RKO (cell line): ENCODE measurements at places on chromosomes 13 and 19.

DNA sequence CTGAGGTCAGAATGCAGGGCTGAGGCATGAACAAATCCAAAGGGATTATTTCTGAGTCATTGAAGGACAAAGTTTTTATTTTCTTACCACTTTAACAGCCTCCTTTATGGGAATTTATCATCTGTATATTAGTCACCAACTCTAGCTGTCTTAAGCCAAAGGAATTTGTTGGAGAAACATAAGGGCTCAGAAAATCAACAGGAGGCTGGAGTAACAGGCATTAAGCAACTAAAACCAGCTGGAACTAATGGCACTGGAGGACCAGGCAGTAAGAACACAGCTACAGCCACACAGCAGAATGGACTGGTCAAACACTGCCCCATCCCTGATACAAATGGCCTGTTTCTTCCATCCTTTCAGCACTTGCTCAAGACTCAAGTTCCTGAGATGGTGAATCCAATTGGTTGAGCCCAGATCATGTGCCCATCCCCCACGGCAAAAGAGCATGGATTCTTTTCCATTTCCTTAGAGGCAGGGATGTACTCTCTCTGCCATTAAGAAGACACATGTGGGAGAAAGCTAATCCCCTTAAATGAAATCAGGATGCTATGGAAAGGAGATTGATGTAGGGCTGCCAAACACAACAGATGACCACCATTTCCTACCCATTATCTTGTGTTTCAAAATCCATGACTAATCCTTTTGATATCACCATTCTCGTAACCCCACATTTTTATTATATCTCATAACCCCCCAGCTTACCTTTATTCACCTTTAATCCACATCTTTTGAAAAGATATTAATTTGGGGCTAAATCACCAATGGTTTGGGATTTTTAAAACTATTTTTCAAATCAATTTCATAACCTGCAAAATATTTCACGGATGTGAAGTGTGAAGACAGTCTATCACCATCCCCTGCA lies 157.0 kb upstream of the FNDC3A start:
- DNase-seq = peak; percentile 72

DNA sequence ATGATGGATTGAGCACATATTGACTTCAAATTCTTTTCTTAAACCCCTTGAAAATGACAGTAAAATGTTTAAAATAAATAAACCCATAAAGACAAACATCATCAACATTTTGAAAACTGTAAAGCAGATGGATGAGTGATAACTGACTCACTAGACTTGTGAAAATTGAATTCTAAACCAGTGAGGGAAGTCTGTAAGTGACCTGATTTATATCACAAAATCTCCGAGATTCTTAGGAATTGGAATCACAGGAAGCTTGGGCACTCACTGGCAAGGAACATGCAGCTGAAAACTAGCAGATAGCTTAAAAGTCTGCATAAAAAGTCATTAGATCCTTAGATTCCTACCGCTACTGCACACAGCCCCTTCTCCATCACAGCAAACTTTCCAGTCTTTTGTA lies 51.3 kb upstream of the TSC22D1 start:
- peak; percentile 17 for DNase-seq

DNA sequence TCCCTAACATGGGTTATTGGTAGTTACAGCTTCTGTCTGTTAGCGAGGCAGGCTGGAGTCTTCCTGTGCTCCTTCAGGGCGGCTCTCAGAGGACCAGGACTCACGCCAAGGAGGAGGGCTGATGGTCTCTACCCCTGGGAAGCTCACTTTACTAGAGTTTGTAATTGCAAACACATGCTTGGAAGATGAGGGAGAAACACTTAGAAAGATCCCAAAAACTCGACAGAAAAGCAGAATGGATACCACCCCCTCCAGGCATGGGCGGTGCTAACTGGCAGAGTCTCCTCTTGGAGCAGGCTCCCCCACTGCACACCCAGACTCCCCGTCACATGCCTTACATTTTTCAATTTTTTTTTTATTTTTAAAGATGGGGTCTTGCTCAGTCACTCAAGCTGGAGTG lies 62.0 kb downstream of the PARP4 start:
- DNase-seq = no peak

- peak; percentile 82 for DNase-seq
Measured at GRCh38 chr19:2391118-2391725, 31.2 kb downstream of the TMPRSS9 start.

DNA sequence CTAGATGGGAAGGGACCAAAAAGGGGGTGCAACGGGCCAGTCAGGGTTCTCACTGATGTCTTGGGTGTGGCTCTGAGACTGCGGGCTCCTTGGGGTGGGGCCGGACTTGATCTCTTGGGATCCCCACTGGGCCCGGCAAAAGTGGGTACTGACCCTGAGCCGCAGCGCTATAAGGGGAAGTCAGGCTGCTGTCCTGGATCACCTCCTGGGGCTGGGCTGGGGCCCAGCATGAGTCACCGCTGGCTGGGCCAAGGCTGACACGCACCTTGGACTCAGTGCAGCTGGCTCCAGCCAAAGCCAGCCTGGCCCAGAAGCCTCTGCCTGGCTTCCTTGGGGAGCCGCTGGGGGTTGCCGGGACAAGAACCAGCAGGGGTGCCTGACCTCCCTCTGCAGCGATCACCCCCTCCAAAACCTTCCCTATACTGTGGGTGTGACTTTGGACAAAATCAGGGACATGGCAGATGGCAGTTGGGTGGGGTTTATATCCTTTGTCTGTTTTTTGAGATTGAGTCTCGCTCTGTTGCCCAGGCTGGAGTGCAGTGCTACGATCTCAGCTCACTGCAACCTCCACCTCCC lies 617 bp upstream of the IQCN start:
- peak; percentile 85 for DNase-seq

- DNase-seq = no peak
Measured at GRCh38 chr13:84741253-84741652, 859.0 kb upstream of the SLITRK1 start.

DNA sequence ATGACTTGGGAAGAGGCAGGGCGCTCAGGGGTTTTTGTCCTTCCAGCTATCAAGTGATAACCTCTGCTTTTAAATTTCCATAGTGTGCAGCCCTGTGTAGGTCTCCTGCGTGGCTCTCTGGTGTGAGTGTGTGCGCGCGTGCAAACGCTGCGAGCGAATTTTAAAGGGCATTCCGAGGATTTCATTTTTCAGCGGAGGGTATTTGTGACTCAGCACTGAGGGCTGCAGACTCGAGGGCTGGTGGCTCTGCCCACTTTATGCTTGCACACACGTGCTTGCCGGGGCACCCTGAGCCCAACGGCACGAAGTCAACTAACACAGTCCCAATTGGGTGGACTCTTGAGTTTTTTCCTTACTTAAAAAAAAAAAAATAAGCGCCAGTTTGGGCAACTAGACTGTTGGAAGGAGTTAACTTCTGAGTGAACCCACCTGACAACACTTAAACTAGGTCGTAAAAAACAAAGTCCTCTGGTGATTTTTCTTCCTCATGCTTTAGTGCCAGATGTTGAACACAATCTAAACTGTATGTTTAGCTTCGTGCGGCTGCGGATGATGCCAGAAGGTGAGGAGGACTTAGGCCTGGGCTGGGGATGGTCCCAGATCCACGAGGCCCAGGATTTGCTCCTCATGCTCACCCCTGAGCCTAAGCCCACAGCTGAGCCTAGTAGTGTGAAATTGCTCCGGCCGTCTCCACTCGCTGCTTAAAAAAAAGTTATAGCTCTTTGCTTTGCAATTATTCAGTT lies 2.1 kb downstream of the FGF9 start:
- no peak for DNase-seq

DNA sequence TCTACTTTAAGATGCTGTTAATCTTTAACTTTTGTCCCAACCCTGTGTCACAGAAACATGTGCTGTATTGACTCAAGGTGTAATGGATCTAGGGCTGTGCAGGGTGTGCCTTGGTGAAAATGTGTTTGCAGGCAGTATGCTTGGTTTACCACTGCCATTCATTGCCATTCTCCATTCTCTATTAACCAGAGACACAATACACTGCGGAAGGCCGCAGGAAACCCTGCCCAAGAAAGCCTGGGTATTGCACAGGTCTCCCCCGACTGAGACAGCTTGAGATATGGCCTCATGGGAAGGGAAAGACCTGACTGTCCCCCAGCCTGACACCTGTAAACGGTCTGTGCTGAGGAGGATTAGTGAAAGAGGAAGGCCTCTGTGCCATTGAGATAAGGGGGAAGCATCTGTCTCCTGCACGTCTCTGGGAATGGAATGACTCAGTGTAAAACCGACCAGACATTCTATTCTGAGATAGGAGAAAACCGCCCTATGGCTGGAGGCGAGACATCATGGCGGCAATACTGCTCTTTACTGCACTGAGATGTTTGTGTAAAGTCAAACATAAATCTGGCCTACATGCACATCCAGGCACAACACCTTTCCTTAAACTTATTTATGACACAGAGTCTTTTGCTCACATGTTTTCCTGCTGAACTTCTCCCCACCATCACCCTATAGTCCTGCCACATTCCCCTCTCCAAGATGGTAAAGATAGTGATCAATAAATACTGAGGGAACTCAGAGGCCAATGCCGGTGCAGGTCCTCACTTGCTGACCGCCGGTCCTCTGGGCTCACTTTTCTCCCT lies 13.1 kb upstream of the ZNF888 start:
- DNase-seq = no peak

- no peak for DNase-seq
Measured at GRCh38 chr19:54254195-54254906, 2.7 kb downstream of the LILRB5 start.

DNA sequence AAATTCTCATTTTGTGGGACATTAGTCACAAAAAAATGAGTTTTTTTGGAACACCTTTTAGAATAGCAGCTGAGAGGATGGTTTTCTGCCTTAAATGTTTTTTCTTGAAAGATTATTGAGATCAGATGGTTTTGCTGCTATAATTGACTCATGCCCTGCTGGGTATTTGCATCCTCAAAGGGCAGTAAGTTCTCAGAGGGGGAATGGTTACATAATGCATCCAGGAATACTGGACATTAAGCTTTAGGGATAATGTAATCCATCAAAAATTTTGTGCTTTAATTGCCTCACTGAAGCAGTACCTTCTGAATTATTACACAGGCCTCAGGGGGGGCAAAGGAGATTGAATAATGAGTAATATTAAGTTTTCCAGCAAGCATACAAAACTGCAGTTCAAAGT lies 866.3 kb upstream of the SPRY2 start:
- no peak for DNase-seq

DNA sequence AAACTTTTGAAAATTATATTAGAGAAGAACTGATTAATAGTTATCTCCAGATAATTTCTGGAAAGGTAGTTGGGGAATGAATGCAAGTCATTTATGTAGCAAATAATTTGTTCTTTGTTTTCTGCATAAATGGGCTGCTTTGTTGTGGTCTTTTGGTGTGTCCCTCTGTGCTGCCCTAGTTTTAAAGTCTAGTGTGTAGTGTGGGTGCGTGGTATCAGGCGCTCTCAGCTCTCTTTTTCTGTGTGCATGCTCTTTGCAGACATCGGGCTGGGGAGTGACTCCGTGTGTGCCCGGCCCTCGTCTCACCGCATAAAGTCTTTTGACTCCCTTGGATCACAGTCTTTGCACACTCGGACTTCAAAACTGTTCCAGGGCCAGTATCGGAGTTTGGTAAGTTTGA lies 94.5 kb downstream of the ARHGEF7 start:
- no peak for DNase-seq

GRCh38 chr19:40416918-40417642 lies 3.9 kb upstream of the PRX start:
- DNase-seq = no peak

- no peak for DNase-seq
Measured at GRCh38 chr13:34452831-34453230, 489.2 kb upstream of the NBEA start.

GRCh38 chr13:97322740-97323342 lies 100.7 kb downstream of the MBNL2 start:
- no peak for DNase-seq

GRCh38 chr13:97753942-97754670 lies 199.4 kb upstream of the IPO5 start:
- no peak for DNase-seq

- no peak for DNase-seq
Measured at GRCh38 chr13:56299650-56300049, 841.1 kb upstream of the PRR20A start.

GRCh38 chr19:42121656-42122069 lies 10.6 kb downstream of the POU2F2 start:
- DNase-seq = peak; percentile 12

DNA sequence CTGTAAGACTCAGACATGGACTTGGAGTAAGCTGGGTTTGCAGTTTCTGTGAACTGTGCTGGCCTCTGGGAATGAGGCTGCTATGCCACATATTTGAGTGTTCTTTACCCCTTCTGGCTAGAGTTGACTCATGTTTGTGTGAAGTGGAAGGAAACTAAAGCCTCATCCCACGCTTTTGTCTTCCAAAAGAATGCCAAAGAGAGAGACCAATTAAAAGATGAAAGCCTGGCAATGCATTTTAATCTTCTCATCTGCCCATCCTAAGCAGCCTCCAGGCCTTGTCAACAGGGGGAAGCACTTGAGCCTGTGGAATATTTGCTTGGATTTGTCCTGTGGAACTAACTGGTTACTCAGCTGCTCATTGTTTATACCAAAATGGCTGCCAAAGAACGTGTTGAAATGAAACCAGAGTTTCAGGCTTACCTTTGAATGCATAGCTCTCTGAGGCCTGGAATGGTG lies 49.1 kb downstream of the LMO7 start:
- no peak for DNase-seq

GRCh38 chr19:15443838-15444237 lies 5.9 kb downstream of the WIZ start:
- DNase-seq = no peak

GRCh38 chr13:109281017-109281902 lies 505.1 kb downstream of the IRS2 start:
- DNase-seq = no peak

DNA sequence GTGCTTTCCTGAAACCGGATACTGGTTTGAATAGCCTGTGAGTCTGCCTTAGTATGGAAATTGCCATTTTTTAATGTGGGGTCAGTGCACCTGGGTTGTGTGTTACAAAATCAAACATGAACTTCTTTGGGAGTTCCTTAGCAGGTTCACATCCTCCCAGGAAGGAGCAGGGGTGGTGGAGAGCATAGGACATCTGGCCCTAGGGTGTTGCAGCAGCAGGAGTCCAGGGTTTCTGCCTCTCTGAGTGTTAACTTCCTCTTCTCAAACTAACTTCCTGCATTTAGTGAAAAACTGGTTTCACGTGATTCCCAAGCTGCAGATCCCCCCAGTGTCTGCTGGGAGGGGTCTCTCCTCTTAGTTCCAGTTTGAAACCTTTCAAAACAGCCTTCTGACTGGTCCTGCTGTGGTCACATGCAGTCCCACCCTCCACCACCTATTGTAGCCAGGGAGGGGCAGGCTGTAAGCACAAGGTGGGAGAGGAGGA lies 7.2 kb downstream of the RNASEH2B start:
- DNase-seq = no peak

GRCh38 chr13:33180122-33180804 lies 105.3 kb downstream of the STARD13 start:
- DNase-seq = no peak

GRCh38 chr13:33722216-33722915 lies 95.6 kb upstream of the RFC3 start:
- no peak for DNase-seq

GRCh38 chr19:3131168-3131567 lies 4.7 kb upstream of the GNA15 start:
- DNase-seq = no peak

GRCh38 chr13:40292108-40292507 lies 374.3 kb downstream of the FOXO1 start:
- no peak for DNase-seq
